Transverse colon (tissue), 4 donors: ENCODE measurements at places on chromosomes 16 and 17. TPM values are rescaled to one million over a fixed set of nuclear protein-coding genes. Genes with fewer than 3 reads are reported as not detected.

ABCC3 gene
- total RNA-seq, result 297 TPM

GRB7 gene
- total RNA-seq, result 25.9 TPM

CD300C gene
- total RNA-seq, result 5.2 TPM

ACSM5 gene
- not detected for total RNA-seq

SPNS3 gene
- total RNA-seq, result not detected

ACSM2B gene
- total RNA-seq, result not detected

DHX58 gene
- 4.6 TPM for total RNA-seq

GRAP gene
- total RNA-seq, result 20.2 TPM

ARL5C gene
- total RNA-seq, result not detected
